ENCODE measurements at places on chromosomes 5 and 9. TPM values are rescaled to one million over a fixed set of nuclear protein-coding genes. Genes with fewer than 3 reads are reported as not detected.
A peak's percentile ranks its signal among the peaks of the same experiment; 100 is the strongest.

C9orf50 gene
- 0.87 TPM for total RNA-seq

DNA sequence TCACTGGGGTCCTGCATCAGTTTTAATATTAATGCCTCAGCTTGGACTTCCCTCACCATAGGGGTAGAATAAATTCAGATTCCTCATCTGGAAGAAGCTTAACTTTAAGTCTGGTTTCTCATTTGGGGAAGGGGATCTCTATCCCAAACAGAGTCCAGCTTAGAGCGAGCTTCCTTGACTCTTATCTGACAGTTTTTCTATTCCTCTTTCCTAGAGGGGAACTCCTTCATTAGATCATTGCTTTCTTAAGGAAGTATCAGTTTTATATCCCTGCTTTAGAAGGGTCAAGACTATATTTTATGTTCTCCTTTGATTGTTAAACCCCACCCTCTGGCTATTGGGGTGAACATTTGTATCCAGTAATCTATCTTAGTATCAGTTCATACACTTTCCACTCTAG, 24.2 kb upstream of the CDC42SE2 start:
- no peaks in the 10 kb centered on the region for H3K27me3 ChIP-seq
- no peak overlapping the region for H3K27ac ChIP-seq
- no peaks in the 10 kb centered on the region for H3K36me3 ChIP-seq
- no peaks in the 10 kb centered on the region for H3K4me1 ChIP-seq

DNA sequence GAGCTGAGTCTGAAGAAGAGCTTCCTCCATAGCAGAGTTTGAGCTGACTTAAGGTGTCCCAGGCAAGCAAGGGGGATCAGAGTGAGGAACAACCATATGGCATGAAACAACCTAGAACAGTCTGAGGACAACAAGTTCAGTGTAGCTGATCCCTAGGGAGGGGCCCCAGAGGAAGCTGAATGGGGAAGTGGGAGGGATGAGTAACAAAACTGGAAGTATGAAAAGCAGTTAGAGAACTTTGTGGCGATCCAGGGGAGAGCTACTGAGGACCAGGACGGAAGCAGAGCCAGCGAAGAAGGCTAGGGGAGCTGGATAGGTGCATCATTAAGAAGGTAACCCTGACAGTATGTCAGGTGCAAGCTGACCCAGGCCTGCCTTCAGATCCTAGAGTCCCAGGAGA, 580.8 kb downstream of the BNC2 start:
- no peaks in the 10 kb centered on the region for H3K27me3 ChIP-seq
- H3K4me3 ChIP-seq, result no peak overlapping the region

- H3K27ac ChIP-seq, result no peak overlapping the region
- peak overlapping the region; percentile 86 for H3K4me3 ChIP-seq
- H3K27me3 ChIP-seq, result no peaks in the 10 kb centered on the region
These were observed 851 bp upstream of the ZDHHC12 start for GRCh38 chr9:128724744-128725211.

DNA sequence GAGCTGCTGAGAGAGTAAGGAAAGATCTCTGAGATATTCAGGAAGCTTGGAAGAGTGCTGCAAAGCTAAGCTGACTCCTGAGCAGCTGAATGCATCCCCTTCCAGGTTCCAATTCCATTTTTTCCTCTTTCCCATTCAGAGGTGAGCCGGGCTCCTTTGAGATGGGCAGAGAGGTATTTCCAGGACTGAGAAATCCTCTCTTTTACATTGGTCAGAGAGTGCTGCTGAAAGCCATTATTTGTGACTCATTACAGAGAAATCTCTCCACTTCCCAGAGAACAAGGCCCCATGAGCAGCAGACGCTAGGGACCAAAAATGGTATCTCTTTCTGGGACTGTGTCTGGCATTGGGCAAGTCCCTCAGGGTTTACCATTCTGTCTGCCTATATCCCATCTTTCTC, 3.7 kb downstream of the MCTP1 start:
- H3K4me1 ChIP-seq, result peaks cover 29% of the 10 kb centered on the region
- no peaks in the 10 kb centered on the region for H3K36me3 ChIP-seq
- peaks cover 43% of the 10 kb centered on the region for H3K27me3 ChIP-seq

Data from mesothelial cell of epicardium (in vitro differentiated cells).